ENCODE measurements at places on chromosomes 3 and 15.

GRCh38 chr3:189950258-189950657, 170.4 kb downstream of the P3H2 start:
- DNase-seq, result no peak

DNA sequence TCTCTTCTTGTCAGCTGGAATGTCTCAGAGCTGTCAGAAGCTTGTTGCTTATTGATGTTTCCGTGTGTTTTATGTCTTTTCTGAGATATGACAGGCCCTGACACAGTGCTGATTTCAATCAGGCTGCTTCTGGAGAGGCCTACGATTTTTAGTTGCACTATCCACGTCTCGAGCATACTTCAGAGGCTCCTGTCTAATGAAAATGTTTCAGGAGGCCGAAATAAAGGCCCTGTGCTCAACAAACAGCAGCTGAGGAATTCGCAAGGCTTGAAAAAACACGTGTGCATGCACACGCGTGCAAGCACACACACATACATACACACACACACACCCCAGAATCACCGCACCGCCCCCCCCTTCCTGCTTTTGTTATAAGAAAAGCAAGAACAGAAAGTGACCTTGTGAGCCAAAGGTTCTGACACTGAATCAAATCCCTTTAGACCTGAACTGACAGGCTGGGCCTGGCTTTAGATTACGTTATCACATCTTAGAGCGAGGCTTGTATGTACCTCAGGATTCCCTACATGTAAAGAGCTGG, 296.6 kb downstream of the NR2F2 start:
- no peak for DNase-seq

- peak; percentile 74 for DNase-seq
These were observed 8.8 kb downstream of the BCL6 start for GRCh38 chr3:187736418-187736871.

DNA sequence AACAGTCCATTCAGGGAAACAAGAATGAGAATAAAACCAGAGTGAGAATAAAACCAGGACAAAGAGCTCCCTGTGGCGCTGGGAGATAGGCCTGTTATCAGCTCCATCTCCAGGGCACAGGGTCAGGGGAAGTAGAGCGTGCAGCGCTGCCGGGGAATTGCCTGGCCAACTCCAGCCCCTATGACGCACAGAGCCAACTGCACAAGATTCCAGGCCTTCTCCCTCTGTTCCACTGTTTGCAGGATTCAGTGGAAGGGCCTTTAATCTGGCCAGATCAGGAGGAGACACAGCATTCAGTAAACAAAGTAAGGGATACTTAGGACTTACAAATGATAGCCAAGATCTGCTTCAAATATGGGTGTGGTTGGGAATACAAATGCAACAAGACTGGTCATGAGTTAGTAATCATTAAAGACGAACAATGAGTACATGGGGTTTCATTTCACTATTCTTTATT, 49.4 kb downstream of the ITGB5 start:
- DNase-seq, result peak; percentile 82

- no peak for DNase-seq
These were observed 171.9 kb upstream of the CTDSPL start for GRCh38 chr3:37689645-37690356.

- DNase-seq, result peak; percentile 67
These were observed 34.9 kb downstream of the DCLK3 start for GRCh38 chr3:36729204-36730056.

GRCh38 chr3:24006-24405, 172.6 kb upstream of the CHL1 start:
- DNase-seq, result no peak

DNA sequence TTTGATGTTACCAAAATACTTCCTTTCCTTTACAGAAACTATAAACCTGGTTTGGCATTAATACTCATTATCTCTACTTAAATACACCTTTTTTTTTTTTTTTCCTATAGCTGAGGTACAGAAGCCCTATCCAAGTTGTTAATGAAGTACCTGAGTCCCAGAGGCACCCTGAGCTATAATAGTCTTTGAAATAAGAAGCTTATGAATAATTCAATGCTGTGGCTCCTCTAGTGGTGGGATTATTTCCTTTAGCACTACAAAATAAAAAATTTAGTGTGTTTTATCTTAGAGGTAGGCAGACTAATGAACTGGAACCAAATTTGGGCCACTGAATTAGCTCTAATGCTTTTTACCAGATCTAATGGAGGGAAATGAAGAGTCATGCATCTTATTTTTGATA, 611.9 kb downstream of the EDEM1 start:
- DNase-seq, result no peak

- DNase-seq, result no peak
These were observed 481.0 kb upstream of the PROK2 start for GRCh38 chr3:72266016-72266370.

- no peak for DNase-seq
These were observed 8.7 kb upstream of the GP9 start for GRCh38 chr3:129051871-129052340.

DNA sequence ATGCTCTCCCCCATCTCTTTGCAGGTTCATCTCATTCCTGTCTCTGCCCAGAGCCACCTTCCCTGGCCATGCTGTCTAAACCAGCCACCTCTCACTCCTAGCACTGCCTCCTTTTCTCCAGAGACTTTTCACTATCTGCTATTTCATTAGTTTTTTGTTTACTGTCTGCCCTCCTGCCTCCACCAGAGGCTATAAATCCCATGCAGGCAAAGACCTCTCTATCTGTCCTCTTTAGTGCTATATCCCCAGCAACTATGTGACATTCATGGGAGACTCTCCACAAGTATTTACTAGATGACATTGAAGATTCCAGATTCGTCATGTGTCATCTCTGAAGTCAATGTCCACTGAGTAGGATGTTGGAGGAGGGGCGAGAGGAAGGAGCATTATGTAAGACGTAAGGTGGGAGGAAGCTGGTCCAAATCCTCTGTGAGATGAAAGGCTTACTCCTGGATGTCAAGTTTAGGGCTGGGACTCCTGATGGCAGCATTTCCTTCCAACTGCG, 3.4 kb upstream of the FAM43A start:
- DNase-seq, result no peak

DNA sequence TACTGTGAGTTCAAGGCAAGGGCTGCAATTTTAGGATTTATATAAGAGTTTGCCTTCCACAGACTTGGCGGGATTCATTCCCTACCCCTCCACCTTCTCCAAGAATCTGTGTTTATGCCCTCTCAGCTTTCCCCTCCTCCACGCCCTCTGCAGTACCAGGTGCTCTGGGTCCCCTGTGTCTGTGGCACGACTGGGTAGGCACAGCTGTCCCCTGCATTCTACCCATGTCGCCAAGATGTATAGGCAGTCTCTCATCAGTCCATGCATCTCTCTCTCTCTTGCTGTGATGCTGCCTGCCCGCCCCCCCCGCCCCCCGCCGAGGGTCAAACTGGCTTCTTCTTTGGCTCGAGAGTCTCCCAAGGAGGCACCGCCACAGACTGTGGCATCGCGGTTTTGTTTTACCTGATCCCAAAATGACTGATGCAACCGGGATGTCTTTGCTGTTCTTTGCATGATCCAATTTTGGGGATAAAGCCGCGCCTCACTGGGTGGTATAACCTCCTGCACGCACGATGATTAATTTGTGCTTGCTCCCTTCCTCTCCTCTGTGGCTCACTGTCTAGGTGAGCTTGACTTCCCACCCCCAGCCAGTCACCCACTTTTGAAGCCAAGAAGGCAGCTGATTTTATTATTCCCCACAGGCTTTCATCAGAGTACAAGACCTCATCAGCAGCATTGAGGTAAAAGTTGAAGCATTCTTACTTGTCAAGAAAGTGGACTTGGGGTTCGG, 43.7 kb downstream of the EFCAB12 start:
- no peak for DNase-seq

- no peak for DNase-seq
These were observed 2.1 kb downstream of the VIPR1 start for GRCh38 chr3:42504334-42505127.

GRCh38 chr15:31305796-31306425, 20.7 kb upstream of the KLF13 start:
- DNase-seq, result no peak

DNA sequence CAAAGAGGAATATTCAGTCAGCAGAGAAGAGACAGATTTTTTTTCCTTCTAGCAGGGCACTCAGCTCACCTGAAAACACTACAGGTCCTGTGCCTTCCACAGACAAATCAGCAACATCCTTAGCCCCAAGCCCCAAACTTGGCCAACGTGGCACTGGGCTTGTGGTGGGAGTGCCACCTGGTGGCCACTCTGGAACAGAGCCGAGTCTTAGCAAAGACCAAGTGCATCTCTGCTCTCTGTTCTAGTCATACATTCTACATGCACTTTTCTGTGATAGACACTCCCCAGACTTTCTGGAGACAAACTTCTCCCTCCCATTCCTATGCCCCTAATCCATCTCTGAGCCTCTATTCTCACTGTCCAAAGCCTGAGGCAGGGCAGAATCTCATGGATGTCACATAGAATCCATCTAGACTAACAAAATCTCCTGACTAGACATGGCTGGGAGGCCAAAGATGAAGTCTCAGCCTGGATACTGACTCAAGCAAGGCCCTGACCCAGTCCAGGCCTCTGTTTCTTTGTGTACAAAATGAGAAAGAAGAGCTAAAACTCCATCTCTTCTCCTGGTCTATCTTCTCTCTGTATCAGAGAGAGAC, 5.1 kb upstream of the SEMA7A start:
- DNase-seq, result peak; percentile 67

DNA sequence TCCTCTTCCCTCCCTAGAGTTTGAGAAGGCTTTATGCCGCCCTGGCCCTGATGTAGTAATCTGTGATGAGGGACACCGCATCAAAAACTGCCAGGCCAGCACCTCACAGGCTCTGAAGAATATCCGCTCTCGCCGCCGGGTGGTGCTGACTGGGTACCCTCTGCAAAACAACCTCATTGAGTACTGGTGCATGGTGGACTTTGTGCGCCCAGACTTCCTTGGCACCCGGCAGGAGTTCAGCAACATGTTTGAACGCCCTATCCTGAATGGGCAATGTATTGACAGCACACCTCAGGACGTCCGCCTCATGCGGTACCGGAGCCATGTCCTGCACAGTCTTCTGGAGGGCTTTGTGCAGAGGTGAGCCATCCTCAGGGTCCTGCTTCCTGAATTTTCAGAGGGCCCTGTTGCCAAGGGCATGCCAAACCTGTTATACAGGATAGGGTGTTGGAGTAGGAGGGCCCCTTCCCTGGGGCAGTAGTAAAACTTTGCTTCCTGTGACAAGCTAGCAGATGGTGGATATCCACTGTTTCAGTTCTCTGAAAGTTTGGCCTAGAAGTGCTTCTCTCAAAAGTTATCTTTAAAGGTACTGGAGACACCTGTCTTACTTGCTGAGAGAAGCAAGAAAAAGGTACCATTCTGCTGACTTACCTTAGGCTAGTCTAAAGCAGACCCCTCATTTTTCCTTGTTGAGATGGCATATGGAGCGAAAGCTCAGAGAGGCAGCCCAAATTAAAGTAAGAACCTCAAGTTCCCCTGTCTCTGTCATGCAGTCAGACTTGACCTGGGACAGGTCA, 33.7 kb upstream of the TEX264 start:
- DNase-seq, result no peak

DNA sequence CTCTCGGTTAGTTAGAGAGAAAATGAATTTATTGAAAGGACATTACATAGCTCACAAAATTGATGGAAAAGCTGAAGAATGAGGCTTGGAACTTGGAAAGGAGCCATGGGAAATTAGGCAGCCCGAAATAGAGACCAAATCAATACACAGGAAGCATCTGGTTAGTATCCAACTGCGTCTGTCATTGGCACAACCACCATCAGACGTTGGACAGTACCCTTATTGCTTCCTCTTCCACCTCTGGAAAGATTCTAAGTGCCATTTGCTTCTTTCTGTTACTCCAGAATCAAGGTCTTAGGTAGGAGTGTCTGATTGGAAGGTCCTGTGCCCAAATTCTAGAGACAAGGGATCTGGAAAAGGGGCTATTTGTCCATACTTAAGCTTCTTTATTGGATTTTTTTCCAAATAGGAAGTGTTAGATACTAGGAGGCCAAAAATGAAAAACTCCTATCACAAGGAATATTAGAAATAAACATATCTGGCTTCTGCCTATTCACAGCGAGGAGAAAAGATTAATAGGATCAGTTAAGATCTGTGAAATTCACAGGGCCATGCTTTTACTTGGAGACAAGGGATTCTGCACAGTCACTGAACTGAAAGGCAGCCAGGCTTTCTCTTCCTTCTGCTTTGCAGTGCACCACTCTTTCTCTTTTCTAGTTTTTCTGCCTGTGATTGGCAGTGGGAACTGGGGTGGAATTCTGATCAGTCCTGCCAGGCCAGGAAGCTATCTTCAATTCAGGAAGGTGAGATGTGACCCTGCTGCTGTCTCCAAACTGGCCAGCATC, 10.7 kb upstream of the HACD2 start:
- no peak for DNase-seq

GRCh38 chr15:92049290-92049989, 195.9 kb downstream of the SLCO3A1 start:
- DNase-seq, result no peak

DNA sequence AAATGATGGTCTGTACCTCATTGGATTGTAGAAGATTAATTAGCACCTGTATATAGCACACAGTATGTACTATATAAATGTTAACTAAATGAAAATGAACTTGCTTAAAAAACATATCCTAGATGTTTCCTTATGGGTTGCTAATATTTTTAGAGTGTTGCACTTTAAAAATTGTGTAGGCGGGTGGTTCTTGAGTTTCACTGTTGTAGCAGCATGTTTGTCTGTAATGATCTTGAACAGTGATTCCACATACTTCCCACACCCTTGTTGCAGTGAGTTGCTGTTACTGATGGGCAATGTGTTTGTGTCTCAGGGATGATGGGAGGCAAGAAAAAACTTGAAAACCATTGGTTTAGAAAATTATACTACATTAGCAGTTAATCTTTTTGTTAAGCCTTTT, 22.0 kb downstream of the USP3 start:
- DNase-seq, result no peak
